ENCODE measurements at places on chromosomes 3 and 15.

DNA sequence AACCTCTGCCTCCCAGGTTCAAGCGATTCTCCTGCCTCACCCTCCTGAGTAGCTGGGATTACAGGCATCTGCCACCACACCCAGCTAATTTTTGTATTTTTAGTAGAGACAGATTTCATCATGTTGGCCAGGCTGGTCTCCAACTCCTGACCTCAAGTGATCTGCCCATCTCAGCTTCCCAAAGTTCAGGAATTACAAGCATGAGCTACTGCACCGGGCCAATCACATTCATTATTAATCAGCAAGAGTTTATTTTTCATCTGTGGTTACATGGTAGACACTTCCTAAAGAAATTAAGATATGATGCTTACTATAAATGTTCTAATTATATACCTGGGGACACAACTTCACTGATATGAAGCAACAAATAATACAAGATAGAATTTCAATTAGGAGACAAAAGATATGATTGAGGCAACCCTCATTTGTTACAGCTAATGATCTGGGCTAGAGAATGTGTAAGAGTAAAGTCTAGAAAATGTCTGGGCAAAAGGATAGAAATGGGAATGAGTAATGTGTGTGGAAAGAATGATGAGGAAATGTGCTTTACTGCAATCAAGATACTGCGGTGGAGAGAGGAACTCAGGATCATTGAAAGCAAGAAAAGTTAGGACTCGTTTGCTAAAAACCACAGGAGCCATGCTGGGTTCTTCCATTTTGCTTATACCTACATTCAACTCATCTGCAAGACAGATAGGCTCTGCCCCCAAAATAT is 366.8 kb downstream of the ZIC1 start:
- DNase-seq = no peak

- no peak for DNase-seq
Observed at GRCh38 chr15:85579957-85580694, 199.7 kb downstream of the AKAP13 start.

GRCh38 chr15:59243622-59244021 is 37.0 kb downstream of the LDHAL6B start:
- DNase-seq = no peak

- DNase-seq = peak; percentile 1
Observed at GRCh38 chr3:42070524-42070923, 20.6 kb upstream of the TRAK1 start.

DNA sequence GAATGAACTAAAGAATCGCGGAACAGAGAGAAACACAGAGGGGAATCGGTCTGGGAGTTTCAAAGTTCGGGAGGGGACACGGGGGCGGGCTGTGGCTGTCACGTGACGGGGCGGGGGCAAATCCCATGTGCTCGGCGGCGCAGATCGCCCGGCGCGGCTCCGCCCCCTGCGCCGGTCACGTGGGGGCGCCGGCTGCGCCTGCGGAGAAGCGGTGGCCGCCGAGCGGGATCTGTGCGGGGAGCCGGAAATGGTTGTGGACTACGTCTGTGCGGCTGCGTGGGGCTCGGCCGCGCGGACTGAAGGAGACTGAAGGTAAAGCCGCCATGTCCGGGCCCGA is at the start of gene EIF4G1:
Gene EIF4G1, plus strand, starts transcription at position 244 of the 337 bp plus-strand sequence. CDS start 1,191 bp downstream, outside the sequence.
- DNase-seq = peak; percentile 93

Data from NCI-H1417 (cell line).